ENCODE measurements at places on chromosomes 13 and 19.

- DNase-seq, result no peak
Measured at GRCh38 chr19:4906963-4907362, 2.3 kb upstream of the UHRF1 start.

DNA sequence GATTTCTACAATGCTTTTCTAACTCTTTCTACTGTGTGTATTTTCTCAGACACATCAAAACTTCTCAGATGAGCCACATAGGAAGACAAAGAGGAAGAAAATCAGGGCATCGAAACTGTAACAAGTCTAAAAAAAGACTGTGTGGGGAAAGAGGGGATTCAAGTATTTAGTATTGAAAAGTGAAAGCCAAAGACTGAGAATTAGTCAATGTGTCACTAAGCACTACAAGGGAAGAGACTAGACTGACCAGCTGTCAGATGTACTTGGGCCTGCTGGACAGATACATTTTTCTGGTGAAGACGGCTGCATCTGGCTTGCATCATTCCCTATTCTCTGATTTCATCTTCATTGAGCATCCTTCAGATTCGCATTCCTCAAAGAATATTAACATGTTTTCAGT is 25.4 kb downstream of the COMMD6 start:
- peak; percentile 48 for DNase-seq

GRCh38 chr13:23497191-23497590 is 63.7 kb upstream of the SACS start:
- no peak for DNase-seq

- peak; percentile 53 for DNase-seq
Measured at GRCh38 chr19:40614622-40615411, 13.6 kb downstream of the LTBP4 start.

DNA sequence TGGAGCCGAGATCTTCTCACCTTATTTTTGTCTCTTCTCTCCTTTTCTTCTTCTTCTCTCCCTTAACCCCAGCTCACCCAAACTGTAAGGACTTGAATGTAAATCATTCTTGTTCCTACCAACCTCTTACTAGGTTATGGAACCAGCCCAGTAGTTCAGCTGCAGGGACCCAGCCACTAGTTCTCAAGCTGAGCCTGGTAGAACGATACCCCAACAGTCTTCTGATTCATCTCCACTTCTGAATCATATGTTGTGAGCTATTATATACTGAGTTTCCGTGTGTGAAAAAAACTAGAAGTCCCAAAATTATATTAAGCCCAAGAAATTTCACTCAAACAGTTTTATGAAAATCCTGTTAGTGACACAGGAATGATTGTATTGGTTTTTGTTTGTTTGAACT is 67.7 kb downstream of the DCT start:
- no peak for DNase-seq

GRCh38 chr13:61128850-61129645 is 286.6 kb downstream of the PCDH20 start:
- no peak for DNase-seq

DNA sequence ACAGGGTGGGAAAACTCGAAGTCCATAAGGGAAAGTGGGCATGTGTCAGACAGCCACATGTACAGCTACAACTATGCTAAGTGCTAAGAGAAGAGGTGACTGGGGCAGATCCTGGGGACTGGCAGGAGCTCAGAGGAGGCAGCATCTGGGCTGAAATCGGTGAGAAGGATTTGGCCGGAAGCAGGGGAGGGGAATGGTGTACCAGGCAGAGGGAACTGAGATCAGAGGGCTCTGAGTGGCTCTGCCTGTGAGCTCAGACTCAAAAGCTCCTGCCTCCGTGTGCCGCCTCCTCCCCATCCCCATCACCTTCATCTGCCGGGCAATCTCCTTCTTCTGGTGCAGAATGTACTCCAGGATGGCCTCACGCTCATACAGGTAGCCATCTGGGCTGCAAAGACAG is 21.8 kb downstream of the NOSIP start:
- DNase-seq, result no peak

GRCh38 chr19:13053761-13054625 is 48.7 kb downstream of the LYL1 start:
- DNase-seq, result no peak

- DNase-seq, result no peak
Measured at GRCh38 chr13:46575818-46576221, 22.9 kb downstream of the LRCH1 start.
